B cell (primary cell): ENCODE measurements at places on chromosomes 16 and 17. TPM values are rescaled to one million over a fixed set of nuclear protein-coding genes. Genes with fewer than 3 reads are reported as not detected.

ZNF688 gene
- 23.1 and 24.9 TPM in 2 replicates for total RNA-seq

NEUROD2 gene
- not detected in 2 replicates for total RNA-seq

TAC4 gene
- not detected in 2 replicates for total RNA-seq

DNA sequence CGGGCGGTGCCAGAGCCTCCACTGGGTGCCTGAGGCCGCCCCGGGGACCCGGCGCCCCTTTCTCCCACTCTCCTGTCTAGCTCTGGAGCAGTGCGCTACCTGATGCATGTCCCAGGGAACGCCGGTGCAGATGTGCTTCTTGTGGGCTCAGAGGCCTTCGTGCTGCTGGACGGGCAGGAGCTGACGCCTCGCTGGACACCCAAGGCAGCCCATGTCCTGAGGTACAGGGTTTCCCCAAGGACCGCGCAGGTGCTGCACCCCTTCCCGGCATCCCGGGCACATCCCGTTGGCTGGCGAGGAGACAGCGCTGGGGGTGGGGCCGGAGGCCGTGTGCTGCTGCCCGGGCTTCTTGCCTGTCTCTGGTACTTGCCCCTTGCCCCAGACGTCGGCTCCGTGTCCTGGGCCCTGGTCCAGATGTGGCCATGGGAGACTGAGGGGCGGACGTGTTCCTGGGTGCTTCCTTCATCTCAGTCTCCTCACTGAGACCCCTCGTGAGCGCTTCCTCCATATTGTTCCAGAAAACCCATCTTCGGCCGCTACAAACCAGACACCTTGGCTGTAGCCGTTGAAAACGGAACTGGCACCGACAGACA lies 12.5 kb downstream of the RGS11 start:
- H3K36me3 ChIP-seq = no peaks in the 10 kb centered on the region
- no peaks in the 10 kb centered on the region for H3K27me3 ChIP-seq
- no peak overlapping the region for H3K27ac ChIP-seq
- H3K4me3 ChIP-seq = no peak overlapping the region
- DNase-seq = no peak

- peak overlapping the region; percentile 87 for H3K4me3 ChIP-seq
- peaks cover 6% of the 10 kb centered on the region for H3K36me3 ChIP-seq
- H3K4me1 ChIP-seq = peaks cover 22% of the 10 kb centered on the region
These were observed 651 bp upstream of the EIF1 start for GRCh38 chr17:41687828-41688640.

DNA sequence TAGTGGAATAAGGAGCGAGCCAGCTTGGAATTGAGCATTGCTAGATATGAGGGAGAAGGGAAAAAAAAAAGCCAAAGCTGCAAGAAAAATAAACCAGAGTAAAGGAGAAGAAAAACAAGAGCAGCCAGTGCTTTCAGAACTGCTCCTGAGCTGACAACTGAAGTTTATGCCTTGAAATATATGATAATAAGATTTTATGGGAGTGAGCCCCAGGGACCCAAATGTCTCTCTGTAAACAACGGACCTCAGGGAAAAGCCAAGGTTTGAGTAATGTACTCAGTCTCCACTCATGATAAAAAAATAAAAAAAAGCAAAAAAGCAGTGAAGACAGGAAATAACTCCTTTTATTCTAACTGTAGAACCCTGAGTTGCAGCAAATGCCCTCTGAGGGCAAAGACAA lies 132.6 kb downstream of the SNX11 start:
- H3K4me1 ChIP-seq = peaks cover 16% of the 10 kb centered on the region
- no peak for DNase-seq
- no peaks in the 10 kb centered on the region for H3K27me3 ChIP-seq
- H3K27ac ChIP-seq = no peak overlapping the region
- H3K4me3 ChIP-seq = no peak overlapping the region

DNA sequence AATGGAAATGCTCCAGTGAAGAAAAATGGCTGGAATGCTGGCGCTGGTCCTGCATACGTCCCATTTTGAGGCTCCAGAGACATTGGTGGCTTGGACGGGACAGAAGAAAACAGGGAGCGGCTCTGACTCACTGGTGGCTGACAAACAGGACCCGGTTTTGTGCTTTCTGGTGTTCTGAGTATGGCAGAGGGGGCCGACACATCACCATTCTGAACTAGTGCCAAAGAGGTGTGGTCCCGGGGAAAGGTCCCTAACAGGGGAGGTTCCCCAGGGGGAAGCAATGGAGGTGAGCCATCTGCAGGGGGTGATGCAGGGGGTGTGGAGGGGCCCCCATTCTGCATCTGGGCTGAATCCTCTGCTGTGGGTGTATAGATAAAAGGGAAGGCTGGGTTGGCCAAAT lies 8.3 kb downstream of the ANKRD40 start:
- H3K4me1 ChIP-seq = peaks cover 7% of the 10 kb centered on the region
- H3K27ac ChIP-seq = no peak overlapping the region
- no peak overlapping the region for H3K4me3 ChIP-seq
- H3K27me3 ChIP-seq = no peaks in the 10 kb centered on the region
- peaks cover 4% of the 10 kb centered on the region for H3K36me3 ChIP-seq
- no peak for DNase-seq

CA7 gene
- not detected in 2 replicates for total RNA-seq

ADORA2B gene
- not detected in 2 replicates for total RNA-seq

DNA sequence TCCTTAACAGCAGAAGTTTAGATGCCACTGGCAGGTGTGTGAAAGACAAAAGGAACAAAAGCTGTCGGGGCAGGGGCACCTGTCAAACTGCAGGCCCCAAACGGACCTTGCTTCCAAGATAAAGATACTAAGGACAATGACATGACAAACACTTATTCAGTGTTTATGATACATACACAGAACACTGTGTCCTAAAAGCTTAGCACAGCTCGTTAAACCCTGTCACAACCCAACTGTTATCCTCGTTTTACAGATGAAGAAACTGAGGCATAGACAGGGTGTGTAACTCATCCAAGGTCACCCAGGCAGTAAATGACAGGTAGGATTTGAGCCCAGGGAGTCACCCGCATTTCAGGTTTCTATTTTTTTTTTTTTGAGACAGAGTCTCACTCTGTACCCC lies 9.6 kb downstream of the SDK2 start:
- no peaks in the 10 kb centered on the region for H3K27me3 ChIP-seq
- H3K4me1 ChIP-seq = no peaks in the 10 kb centered on the region
- DNase-seq = no peak
- H3K27ac ChIP-seq = no peak overlapping the region
